SW 1271 (cell line): ENCODE measurements at places on chromosomes 4 and X.
A peak's percentile ranks its signal among the peaks of the same experiment; 100 is the strongest.

DNA sequence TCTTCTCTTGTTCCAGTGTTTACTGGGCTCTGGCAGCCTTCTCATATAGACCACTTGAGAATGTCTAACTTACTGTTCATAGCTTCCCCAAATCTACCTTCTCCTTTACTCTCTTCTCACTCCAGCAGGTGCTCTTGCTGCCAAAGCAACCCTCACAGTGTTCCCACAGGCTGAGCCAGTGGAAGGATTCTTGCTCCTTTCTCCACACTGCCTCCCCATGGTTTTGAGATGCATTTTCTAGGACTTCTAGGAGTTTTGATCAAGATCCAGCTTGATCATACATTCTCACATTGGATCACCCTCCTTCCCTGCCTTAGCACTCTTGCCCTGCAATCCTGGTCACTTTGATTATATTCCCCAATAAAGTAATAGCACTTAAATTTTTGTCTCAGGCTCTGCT is 230.8 kb downstream of the TMEM47 start:
- no peak for DNase-seq

DNA sequence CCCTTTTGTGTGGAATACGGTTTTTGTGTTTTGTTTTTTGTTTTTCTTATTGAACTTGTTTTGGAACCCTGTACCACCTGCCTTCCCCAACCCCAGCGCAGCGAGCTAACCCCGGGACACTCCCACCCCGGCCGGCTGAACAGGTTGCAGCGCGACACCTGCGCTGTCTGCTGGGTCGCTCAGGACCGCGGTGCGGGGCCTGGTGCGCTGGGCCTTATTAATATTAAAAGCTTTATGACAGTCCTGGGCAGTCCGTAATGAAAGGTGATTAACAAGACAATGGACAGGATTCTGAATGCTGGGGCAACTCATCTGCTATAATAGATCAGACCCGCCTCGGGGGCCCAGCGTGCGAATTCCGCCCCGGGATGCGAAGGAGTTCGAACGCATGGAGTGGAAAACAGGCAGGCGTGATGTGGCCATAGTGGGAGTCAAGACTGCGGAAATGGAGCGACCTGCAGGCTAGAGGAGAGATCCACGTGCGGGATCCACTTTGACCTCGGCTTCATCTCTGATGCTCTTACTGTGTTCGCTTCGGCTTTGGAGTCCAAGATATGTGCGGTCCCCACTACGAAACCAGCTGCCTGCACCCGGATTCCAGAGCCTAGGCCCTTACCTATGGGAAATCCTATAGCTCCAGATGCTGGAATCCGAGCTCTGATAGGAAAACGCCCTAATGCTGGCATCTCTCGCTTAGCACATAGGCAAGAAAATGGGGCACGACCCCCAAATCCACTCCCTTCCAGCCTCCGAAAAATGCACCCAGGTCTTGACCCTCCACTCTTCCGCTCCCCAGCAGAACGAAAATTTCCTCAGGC is 69.0 kb upstream of the TMEM33 start:
- DNase-seq: no peak

DNA sequence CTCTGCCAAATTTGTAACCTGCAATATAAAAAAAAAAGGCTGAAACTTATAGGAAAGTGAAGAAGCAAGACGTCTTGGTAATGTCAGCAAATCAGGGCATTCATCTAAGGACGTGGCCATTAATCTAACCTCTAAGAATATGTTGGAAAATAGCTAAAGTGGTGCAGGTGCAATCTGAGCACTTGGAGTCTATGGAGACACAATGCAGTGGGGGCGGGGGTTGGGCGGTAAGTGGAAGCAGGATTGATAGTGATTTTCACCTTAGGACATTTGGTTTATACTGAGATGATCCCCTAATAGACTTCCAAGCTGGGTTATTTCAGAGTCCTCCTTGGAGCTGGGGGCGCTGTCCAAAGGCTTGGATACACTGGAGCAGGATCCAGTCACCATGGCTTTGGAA is 283.4 kb downstream of the EPHA5 start:
- no peak for DNase-seq

GRCh38 chrX:150227321-150227860 is 135.7 kb upstream of the MAMLD1 start:
- DNase-seq: no peak

- no peak for DNase-seq
Observed at GRCh38 chrX:24282381-24283126, 31.3 kb downstream of the SUPT20HL2 start.

DNA sequence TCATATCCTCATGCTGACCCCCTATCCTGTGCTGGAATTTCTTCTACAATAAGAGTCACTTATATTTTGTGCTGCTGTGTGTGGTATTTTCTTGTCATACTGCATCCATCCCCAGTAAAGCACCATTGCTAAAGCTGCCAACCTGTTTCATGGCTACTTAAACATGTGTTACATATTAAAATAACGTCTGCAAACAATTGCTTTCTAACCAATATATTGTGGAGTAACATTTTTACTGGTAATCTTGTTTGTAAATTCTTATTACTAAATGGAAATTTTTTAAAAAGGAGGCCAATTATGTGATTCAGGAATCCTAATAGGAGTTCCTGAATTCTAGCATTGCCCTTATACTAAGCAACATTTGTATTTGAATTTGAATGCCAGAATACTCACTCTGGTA is 160.3 kb upstream of the VEGFC start:
- DNase-seq: no peak

GRCh38 chrX:31323658-31324057 is 251.8 kb upstream of the FTHL17 start:
- no peak for DNase-seq

- DNase-seq: no peak
Observed at GRCh38 chr4:15197005-15197404, 194.7 kb downstream of the CPEB2 start.

DNA sequence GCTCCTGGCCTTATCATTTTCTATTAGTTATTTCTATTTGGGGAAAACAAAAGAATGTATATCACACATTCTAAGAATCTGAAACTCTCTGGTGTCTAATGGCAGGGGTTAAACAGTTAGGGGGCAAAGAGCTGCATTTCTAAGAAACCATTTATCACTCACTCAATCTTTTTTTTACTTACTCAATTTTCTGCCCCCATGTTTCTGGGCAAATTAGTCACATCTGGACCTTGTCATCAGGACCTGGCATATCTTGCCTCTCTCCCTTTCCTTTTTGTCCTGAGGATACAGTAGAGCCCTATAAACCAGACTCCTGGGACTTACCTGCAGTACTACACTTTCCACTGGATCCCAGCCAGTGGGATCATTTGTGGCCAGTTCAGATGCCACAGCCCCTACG is 89.1 kb downstream of the ANXA3 start:
- no peak for DNase-seq

DNA sequence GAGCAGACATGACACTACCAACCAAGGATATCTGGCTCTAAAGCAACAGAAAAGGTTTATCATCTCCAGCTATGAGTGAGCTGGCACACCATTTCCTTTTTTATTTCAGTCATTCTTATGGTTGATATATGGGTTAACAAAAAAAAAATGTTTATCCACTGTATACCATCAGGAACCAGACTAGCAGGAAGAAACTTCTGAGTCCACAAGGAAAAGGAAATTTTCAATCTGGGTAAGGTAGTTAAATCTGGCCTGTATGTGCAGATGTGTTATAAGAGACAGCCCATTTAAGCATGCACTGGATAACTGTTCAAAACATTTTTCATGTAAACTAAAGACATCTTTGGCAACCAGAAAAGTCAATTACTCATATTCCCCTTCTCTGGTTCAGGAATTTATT is 35.0 kb downstream of the AMMECR1 start:
- DNase-seq: no peak

GRCh38 chr4:107312366-107312765 is 276.3 kb upstream of the DKK2 start:
- no peak for DNase-seq

DNA sequence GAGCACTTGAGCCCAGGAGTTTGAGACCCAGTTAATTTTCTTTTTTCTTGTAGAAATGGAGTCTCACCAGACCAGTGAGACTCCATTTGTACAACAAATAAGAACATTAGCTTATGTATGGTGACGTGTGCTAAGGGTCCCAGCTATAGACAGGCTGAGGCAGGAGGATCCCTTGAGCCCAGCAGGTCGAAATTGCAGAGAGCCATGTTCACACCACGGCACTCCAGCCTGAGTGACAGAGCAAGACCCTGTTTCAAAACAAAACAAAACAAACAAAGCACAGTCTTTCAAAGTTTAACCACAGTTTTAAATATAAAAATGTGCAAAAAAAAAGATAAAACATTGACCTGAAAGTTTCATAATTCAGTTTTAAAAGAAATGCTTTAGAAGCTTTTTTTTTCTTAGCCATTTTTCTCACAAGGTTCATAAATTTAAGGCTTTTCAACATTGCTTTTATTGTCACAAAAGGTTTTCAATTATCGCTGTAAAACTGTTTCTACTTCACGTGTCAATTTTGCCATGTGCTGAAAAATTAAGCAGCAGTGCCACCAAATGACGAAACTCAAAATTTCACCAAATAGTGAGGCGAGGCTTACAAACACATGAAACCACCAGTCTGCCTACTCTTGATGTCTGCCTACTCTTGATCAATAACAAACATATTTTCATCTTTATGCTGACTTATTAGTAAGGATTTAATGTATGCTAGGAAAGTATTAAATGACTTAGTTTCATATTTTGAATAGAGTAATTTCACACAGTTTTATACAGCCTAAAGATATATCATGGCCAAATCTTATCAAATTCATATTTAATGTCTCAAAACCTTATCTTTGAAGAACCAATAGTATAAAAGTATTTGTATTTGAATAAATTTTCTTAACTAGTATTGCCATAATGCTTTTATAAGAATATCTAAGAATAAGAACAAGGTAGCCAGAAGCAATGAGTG is 126.3 kb downstream of the NEK1 start:
- peak; percentile 20 for DNase-seq

GRCh38 chrX:78922754-78923153 is 22.4 kb upstream of the P2RY10 start:
- DNase-seq: no peak

DNA sequence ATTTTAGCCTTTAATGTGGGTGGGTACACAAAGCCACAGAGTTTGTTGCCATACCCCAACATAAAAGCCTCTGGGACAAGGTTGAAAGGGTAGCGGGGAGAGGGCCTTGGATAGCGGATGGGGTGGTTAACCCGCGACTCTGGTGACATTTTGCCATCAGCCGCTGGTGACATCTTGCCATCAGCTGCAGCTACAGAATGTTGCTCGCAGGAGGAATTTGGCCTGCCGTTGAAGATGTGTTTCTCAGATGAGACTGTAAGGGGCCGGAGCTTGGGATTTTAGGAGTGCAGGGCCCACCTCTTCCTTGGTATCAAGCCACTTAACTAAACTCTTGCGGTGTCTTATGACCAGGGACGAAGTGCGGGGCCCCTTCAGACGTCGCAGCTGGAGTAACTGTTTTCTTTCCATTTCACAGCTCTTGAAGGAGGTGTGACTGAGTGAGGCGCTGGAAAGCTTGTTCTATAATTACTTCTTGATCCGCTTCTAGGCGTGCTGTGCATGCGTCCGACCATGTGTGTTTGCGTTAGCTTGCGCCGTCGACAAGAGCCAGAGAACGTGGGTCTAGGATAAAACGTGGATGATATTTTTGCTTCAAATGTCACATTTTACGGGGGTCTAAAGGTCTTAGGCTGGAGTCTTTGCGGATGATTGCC is 820 bp upstream of the RASL11B start:
- DNase-seq: no peak

DNA sequence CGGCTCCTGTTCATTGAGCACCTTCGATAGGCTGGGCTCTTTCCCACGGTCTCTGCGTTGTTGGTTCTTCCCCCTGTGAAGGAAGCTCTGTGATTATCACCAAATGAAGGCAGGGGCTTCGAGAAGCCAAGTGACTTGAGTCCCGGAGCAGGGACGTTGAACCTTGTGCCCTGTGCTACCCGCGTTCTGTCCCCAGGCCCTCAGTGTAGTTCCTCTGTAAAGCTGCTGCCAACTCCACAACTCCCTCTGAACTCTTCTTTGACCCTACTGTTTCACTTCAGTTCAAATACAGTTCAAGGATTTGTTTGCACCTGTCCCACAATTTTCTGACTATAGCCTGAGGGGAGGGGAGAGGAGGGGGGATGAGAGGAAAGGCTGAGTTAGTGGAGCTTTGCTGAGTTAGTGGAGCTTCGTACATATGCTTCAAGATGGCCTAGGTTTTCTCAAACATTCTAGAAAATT is 635 bp upstream of the PHF8 start:
- DNase-seq: no peak

DNA sequence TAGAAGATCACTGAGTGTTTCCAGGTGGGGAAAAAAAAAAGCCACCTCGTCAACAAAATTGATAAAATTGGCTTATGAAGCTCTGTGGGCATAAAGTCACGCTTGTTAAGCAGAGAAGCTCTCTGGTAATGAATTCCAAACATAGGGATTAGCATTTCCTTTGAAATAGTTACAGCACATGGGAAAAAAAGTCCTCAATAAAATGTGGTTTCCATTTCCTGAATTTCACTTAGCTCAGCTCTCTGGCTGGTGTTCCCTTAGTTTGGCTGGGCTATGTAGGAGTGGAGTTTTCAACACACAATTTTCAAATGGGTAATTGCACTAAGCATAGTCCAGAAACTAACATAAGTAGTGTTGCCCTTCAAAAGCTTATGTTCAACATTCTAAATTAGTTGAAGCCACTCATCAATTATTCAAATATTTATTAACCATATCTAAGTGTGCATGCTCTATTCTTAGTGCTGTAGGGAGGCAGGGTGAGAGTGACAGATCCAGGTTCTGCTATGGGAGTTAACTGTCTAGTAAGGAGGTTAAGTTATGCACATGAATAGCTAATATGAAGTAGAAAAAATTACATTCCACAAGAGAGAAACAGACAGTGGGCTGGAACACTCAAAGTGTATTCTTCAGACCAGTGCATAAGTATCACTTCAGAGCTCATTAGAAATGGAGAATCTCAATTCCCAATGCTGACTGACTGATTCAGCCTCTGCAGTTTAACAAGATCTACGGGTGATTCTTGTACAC is 445.7 kb downstream of the SMARCA1 start:
- DNase-seq: no peak

GRCh38 chrX:121008920-121009319 is 23.4 kb upstream of the CT47A1 start:
- no peak for DNase-seq

- no peak for DNase-seq
Observed at GRCh38 chr4:926538-926937, 5.6 kb downstream of the GAK start.

DNA sequence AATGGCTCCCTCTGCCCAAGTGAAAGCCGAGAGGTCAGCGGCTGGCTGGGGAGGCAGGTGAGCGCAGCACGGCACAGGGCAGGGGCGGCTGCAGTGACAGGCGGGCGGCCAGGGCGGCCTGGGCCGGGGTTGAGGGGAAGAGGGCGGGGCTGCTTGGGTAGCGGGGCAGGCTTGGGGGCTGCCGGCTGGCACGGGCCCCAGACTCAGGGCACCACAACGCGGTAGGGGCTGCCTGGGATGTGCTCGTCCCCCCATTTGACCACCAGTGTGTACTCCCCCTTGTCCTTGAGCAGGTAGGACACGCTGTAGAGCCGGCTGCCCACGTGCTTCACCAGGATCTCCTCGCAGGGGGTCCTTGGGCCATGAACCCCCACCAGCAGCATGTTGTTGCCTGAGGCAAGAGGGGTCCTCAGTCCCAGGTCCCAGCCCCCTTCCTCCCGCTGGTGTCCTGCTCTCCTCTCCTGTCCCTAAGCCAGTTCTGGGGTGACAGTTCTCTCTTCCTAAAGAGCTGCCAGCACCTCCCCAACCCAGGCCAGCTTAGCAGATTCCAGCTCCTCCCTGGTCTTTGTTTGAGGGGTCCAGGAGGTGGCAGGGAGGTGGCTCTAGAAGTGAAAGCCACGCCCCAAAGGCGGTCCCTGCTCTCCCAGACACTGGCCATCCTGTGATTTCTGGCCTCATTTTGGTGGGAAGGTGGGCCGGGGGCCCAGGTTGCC is 25.6 kb downstream of the FLNA start:
- DNase-seq: no peak

GRCh38 chrX:67604979-67605703 is 61.3 kb downstream of the AR start:
- DNase-seq: peak; percentile 22
